ENCODE measurements at places on chromosomes 2 and 18.

DNA sequence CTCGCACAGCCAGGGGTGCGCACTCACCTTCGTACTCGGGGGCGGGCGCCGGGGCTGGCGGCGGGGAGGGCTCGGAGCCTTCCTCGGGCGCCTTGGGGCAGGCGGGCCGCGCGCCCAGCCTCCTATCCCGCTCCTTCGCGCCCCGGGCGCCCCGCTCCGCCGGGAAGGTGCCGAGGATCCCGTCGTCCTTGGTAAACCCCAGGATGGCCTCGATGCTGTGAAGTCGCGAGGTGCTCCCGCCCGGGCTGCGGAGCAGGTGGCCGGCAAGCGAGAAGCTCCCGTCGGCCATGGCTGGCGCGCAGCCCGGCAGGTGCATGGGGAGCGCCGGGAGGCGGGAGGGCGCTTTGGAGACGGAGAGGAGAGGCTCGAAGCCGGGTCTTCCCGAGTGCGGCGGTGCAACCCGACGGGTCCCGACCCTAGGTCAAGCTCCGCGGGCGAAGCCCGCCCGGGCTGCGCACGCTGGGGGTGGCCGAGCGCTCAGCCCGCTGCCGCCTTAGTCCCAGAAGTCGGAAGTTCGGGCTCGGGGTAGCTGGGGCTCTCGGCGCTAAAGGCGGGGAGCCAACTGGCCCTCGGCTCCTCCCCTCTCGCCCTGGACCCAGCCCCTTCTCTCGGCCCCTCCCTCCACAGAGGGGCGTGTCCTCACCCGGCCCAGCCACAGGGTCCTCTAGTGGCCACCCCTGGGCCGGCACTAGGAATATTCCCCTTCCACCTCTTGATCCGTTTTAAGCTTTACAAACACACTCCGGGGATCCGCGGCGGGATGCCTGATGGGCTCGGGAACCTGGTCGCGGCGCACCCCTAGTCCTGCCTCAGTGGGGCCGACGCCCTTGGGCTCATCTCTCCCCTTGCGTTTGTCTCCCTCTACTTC, at the start of gene RAX:
TSS of gene RAX (minus strand) at position 564 of the 868 bp plus-strand sequence. CDS start at position 316, 248 bp downstream.
- peak; percentile 21 for DNase-seq

DNA sequence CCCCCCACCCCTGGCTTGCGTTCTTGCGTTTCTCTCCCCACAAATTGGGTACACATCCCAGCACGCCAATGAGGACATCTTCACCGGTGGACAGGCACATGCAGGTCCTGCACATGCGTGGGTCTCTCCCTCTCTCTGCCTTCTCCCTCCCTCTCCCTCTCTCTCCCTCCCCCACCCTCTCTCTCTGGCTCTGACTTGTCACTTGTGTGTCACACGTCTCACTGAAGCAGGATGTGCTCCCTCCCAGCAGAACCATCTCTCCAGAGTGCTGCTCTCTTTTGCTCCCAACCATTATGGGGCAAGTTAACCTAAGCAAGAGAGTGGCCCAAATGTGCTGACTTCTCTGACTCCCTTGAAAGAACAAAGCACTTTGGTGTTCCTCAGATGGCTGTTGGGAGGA, 120.8 kb upstream of the CAB39 start:
- no peak for DNase-seq

DNA sequence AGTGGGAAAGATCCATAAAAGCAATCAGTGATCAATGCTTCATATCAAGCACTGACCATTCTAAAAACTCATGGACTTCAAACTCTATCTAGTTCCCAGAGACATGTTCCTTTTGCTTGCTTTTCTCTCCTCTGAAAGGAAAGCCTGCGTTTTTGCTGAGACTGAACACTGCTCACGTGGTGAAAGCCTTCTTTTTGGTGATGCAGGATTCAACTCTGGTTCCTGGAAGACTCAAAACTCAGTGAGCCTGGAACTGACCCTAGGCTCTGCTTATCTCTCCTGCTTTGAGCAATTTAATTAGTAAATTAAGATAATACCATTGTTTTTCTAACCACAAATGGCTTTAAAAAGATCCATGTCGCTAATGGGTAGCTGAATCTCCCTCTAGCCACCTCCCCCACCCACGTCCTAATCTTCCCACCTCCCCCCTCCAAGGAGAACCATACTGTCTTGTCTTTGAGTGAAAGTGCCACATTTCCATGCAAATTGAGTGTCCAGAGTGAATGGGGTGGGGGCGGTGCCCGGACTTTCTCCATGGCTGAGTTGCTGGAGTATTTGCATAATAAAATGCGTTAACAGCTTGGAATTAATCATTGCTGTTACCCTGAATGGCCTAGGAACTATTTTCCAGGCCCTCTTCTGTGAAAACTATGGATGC, 130.5 kb downstream of the BCL11A start:
- no peak for DNase-seq

GRCh38 chr18:32383050-32383819, 87.4 kb downstream of the GAREM1 start:
- DNase-seq = no peak

DNA sequence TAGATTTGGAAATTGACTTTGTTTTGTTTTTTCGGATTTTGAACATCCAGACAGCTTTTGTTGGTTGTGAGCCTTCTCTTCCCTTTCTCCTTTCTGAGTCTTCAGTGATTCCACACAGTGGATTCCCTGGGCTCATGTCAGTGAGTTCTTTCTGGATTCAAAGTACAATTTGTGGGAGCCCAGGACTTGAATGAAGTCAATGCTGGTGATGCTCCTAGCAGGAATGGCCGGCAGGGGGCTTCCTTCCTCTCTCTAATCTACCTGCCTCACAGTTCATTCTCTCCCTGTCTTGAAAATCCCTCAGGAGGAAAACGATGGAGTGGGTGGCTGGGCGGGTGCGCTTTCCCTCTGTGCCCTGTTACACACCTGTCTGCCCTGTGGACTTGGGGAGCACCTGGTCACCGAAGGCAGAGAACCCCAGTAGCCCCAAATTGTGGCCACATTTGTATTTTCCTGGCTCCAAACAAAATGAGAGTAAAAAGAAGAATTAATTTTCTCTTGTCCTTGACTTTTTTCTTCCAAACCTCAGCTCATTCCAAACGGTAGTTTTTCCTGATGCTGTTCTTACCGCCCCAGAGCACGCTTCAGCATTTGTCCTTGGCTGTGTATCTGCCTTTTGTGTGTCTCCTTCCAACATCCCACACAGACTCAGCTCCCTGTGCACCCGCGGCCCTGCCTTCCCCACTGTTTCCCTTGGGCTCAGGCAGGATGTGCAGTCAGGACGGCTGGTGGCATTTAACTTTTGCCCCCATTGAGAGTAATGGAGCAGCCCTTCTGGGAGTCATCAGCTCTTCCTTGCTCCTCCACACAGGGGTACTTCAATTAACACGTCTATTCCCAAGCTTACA, 86.6 kb downstream of the MARCO start:
- peak; percentile 24 for DNase-seq

DNA sequence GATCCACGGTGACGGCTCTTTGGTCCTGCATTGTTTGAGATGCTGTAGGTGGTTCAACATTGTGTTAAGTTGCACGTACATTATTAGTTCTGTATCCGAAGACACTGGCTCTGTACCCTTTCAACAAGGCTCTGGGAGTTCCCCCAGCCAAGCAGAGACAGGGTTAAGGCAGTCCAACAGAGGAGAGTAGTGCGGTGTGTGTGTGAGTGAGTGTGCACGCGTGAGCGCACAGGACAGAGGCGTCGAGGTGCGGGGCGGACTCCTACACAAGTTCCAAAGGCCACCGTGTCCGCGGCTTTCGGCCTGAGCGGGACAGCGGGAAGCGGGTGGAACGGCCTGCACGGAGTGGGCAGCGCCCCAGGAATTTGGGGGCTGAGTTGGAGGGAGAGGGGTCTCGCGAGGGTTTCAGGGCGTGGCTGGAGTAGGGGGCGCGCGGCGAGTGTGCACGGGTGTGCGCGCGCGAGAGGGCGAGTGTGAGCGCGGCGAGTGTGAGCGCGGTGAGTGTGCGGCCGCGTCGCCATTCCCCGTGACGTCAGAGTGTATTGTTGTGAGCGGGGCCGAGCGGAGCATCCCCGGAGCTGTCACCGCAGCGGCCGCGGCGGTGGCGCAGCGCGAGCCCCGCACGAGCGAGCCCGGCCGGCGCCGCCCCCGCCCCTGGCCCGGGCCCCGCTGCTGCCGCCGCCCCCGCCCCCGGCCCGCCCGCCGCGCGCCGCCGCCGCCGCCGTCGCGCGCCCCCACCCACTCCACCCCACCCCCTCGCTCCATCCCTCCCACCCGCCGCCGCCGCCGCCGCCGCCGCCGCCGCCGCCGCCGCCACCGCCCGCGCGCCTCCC, at the start of gene ASXL3:
TSS of gene ASXL3 (plus strand) at position 535 of the 833 bp plus-strand sequence. CDS start 413 bp downstream, outside the sequence.
- DNase-seq = no peak

GRCh38 chr2:159605441-159606178, 10.7 kb downstream of the BAZ2B start:
- no peak for DNase-seq

DNA sequence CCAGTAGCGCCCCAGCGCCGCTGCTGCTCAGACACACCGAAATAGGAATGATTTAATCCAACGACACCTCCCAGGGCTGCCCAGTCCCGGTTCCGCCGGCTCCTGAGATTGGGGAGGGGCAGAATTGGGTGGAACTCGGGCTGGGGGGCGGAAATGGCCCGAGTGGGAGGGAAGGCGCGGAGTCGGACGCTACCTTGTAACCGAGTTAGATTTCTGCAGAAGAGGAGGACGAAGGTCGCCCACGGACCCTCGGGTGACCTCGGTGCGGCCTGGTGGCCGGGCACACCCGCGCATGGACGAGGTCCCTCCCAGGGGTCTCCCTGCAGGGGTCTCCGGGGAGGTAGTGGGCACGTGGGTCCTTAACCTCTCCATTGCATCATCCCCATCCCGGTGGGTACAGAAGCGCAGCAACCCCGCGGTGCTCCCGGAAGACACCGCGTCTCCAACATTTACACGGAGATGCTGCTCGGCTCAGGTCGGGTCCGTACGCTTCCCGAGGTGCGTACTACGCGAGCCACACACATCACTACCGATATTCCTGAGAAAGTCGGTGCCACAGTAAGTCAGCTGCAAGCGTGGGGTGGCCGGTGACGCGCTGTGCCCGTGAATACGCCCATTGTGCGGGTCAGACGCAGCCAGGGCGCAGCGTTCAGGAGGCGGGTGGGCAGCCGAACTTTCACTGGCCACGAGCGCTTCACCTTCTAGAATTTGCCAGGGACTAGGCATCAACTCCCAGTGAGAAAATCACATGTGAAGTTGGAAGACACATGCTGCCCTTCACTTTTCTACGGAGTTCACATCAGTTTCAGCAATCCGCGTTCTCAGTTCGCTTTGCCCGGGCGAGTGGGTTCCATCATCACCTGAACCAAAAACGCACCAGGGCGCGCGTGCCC, 3.0 kb downstream of the ZNF516 start:
- peak; percentile 59 for DNase-seq

DNA sequence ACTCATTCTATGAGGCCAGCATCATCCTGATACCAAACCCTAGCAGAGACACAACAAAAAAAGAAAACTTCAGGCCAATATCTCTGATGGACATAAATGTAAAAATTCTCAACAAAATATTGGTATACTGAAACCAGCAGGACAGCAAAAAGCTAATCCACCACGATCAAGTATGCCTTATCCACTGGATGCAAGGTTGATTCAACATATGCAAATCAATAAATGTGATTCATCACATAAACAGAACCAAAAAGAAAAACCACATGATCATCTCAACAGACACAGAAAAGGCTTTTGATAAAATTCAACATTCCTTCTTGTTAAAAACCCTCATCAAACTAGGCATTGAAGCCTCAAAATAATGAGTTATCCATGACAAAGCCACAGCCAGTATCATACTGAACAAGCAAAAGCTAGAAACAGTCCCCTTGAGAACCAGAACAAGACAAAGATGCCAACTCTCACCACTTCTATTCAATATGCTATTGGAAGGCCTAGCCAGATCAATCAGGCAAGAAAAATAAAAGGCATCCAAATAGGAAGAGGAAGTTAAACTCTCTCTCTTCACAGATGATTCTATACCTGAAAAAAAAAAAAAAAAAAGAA, 45.3 kb downstream of the RTTN start:
- no peak for DNase-seq

DNA sequence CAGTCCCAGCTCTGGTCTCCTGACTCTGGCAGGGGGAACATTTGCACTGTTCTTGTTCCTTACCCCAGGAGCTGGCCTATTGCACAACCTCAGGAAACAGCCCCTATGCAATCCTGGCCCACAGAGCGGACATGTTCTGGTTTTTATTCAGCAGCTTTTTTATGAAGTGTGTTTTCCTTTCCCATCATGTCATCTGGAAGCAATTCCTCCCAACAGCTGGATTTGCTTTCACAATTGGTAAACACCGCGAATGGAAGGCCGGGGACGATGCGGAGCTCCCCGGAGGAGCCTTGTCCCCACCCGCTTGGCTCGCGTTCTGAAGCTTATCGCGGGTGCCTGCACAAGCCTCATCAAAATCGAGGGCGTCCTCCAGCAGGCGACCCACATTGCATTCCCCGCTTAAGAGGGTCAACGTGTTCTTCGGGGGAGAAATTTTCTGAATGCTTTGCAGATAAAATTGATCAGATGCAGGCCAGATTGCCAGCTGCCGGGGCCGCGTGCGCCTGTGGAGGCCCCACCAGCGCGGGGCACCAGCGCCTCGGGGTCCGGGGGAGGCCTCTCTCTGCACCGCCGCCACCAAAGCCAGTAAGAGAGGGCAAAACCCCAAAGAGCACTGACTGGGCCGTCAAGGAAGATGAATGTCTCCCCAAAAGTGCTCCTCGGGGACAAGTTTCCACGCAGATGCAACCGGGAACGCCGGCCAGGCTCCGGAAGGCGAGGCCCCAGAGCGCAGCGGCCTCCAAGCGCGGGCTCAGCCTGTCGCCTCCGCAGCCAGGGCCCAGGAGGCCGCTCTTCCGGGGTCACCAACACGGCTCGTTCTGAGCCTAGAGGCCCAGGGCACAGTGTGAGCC, 60.3 kb upstream of the SP3 start:
- DNase-seq = no peak

- DNase-seq = no peak
Measured at GRCh38 chr18:48979944-48980890, 29.5 kb upstream of the SMAD7 start.

GRCh38 chr2:41937921-41938708, 109.7 kb upstream of the PKDCC start:
- no peak for DNase-seq

GRCh38 chr2:149789549-149789948, 202.0 kb upstream of the MMADHC start:
- no peak for DNase-seq

- peak; percentile 59 for DNase-seq
Measured at GRCh38 chr2:115165529-115166109, 723.2 kb downstream of the DPP10 start.

DNA sequence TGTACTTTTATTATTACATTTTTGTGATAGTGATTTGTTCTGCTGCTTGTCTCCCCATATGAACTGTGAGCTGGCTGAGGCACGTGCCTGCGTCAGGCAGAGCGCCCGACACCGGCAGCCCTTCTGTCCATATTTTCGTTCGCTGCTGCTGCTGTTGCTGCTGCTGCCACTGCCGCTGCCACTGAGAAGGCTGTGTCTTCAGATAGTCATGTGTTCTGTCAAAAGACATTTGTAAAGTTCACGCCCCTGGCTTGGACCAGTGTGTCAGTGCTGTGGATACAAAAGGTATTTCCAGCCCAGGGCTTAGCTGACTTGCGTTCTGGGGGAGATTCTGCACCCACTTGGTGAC, 47.0 kb downstream of the TWIST2 start:
- DNase-seq = no peak

- DNase-seq = no peak
Measured at GRCh38 chr2:136131484-136131960, 13.6 kb upstream of the CXCR4 start.

- no peak for DNase-seq
Measured at GRCh38 chr18:32867330-32867729, 94.5 kb upstream of the KLHL14 start.

- no peak for DNase-seq
Measured at GRCh38 chr2:8328217-8328616, 353.6 kb upstream of the ID2 start.
